ENCODE measurements at places on chromosomes 1 and 21.

DNA sequence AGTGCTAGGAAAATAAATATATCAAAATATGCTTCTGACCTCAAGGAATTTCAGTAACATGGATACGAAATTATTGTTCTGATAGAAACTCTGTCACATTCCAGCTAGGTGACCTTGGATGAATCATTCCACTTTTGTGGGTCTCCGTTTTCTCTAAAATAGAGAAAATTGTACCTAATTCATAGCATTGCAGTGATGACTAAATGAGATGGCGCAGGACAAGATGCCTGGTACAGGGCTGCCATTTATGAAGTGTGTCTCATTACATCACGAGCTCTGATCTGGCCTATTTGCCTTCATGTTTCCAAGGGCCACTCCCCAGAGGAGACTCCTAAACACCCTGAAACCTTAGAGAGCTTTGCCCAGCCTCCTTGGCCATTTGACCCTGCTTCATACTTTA, 480.0 kb upstream of the USP24 start:
- DNase-seq = no peak

DNA sequence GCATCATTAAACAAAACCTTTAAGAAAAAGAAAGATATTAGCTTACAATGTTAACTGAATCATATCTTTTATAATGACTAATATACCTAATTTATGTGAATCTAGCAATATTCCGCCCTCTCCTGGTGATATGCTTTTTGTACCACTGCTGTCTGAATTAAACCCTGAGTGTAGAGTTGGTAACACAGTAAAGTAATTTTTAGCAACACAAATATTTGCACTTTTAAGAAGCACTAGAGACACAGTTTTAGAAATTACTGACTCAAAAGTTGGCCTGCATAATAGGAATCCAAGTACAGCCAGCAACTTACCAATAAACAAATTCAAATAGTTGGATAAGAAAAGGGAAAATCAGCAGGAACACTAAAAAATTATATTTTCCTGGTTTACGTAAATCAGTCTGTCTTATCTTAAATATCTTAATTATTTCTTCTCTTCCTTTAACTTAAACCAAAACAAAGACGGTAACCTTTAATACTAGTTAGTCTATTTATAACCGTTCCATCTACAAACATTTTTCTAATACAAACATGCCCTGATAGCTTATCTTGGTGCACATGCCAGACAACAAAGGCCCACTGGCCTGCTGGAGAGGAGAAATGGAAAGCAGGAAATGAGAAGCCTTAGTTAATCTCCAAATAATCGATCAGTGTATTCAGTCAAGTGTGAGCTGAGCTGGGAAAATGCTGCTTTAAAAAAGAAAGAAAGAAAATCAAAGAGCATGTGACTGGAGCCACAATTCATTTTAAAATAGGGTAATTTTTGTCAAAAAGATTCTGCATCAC, 246.0 kb downstream of the RERE start:
- DNase-seq = no peak

DNA sequence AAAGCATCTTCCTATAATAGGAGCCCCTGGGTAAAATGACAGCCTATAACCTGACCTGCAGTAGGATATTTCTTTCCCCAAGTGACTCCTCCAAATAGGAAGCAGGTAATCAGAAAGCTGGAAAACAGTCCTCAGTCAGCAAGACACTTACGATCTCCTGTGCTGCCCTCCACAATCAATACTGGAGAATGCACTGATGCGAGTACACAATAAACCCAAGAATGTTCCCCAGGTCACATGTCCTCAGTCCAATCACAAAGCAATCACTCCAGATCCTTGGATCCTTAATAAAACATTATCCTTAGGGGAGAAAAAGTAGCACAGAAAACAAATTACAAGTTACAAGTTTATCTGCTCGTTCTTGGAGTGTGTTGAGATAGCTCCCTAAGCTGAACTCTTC, 233.1 kb downstream of the SLC45A1 start:
- no peak for DNase-seq

GRCh38 chr1:39183503-39184353, 20.8 kb upstream of the MACF1 start:
- DNase-seq = peak; percentile 68

- DNase-seq = no peak
These were observed 102.0 kb downstream of the DENND1B start for GRCh38 chr1:197673292-197673691.

DNA sequence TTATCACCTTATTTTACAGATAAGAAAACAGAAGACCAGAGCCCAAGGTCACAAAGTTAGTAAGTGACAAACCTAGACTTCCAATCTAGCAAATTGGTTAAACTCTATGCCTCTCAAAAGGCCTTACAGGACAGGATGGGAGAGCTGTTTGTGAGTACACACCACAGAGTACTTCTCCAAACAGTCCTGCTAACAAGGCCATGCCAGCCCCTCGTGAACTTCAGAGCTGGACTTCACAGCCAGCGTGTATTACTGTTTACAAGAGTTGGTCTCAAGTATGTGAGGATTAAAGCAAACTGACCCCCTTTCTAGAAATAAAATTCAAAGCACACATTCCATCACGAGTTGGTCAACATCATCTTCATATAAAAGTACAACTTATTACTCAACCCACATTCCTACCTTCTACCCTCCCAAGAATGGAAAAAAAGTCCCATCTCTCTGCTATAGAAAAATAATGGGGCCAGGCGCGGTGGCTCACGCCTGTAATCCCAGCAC, 19.8 kb upstream of the UBR4 start:
- DNase-seq = no peak

DNA sequence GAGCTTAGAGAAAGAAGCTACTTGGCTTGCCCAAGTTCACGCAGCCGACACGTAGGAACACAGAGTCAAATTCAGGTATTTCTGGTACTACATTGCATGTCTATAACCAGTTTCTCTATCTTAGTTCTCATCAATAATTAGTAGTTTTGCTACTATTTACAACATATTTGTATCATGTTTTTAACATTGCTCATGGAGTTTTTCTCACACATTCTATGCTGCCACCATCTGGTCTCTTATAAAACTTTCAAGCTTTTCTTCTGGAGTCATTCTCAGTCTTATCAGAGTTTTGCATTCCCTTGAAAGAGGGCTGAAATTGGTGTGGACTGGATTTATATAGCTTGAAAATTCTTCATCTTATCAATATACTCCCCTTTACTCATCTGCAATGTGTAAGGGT, 118.8 kb upstream of the PALMD start:
- DNase-seq = no peak

GRCh38 chr1:189868021-189868420, 609.6 kb downstream of the BRINP3 start:
- DNase-seq = no peak

DNA sequence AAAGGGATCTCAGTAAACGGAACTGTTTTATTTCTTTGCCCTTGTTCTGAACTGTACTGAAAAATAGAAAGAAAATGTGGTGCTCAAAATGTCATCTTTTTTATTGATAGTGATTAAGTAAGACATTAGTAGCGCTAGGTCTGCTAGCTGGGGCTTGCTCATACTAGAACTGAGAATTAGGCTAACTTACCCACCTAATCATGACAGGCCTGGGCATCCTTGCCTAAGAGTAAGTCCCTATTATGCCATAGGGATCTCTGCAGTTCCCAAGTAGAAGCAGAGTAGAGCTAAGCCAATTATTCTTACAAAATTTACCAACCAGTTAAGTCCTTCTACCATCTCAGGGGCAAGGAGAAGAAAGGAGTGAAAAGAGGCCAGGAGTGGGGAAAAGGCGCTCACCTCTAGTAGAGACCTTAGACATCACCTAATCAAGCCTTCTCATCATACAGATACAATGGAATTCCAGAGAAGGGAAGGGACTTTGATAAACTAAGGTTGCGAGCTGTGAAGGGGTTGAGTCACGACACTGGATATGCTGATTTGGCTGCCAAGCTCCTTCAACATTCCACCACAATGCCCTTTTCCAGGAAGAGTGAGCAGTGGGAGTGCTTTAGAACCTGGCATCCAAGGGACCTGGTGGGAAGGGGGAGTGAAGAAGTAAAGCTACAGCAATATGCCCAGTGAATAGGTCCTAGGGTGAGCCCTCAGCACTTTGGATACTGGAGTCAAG, 27.7 kb upstream of the RPTN start:
- DNase-seq = no peak

GRCh38 chr1:232416026-232416568, 213.8 kb downstream of the SIPA1L2 start:
- no peak for DNase-seq

DNA sequence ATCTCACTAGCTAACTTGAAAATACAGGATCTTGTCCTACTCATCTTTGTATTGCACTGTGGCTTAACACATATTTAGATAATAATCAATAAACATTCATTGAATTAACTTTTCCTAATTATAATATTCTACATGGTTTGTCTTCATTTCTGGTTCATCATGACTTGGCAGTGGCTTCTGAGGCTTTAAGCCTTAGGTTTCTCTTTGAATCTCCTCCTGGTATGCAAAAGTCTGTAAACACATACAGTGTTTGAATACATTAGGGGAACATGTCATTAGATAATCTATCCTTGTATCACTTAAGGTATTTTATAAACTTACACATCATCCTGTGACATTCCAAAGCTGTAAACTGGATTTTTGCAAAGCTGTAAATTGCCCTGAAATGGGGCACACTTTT, 20.6 kb downstream of the CTSK start:
- DNase-seq = no peak

- DNase-seq = peak; percentile 32
These were observed 27.5 kb downstream of the ATP8B2 start for GRCh38 chr1:154352581-154353459.

DNA sequence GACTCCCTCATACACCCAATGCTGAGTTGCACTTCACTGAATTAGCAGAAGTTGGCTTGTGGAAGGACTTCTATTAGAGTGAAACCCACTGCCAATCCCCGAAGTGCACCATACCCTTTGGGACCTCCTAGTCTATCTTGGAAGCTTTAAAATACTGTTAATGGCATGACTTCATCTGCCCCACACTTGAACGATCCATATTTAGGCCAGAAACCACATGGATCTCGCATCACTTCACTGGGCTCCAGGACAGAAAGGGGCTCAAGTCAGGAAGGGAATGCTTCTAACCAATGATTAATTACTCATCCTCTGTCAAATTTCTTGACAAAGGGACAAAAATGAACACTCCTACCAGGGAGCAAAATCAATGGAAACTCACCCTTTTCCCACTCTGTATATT, 69.1 kb downstream of the BCAR3 start:
- DNase-seq = no peak

DNA sequence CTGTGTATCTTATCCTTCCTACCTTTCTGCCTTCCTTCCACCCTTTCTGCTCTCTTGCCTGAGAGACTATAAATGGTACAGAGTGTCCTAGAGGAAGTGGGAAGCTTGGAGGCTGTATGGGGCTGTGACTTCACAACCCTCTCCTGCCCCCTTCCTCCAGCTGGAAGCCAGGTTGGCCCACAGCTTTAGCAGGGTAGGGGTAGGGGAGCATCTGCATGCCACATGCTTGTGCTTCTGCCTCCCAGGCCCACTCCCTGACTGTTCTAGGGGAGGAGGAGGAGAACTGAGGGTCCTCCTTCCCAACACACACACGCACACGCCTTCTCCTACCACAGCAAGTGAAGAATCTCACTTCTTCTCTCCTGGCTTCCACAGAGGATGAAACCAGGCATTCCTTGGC, 3.9 kb upstream of the SLC27A3 start:
- DNase-seq = no peak

GRCh38 chr21:41821081-41821755, 54.4 kb upstream of the RIPK4 start:
- no peak for DNase-seq

DNA sequence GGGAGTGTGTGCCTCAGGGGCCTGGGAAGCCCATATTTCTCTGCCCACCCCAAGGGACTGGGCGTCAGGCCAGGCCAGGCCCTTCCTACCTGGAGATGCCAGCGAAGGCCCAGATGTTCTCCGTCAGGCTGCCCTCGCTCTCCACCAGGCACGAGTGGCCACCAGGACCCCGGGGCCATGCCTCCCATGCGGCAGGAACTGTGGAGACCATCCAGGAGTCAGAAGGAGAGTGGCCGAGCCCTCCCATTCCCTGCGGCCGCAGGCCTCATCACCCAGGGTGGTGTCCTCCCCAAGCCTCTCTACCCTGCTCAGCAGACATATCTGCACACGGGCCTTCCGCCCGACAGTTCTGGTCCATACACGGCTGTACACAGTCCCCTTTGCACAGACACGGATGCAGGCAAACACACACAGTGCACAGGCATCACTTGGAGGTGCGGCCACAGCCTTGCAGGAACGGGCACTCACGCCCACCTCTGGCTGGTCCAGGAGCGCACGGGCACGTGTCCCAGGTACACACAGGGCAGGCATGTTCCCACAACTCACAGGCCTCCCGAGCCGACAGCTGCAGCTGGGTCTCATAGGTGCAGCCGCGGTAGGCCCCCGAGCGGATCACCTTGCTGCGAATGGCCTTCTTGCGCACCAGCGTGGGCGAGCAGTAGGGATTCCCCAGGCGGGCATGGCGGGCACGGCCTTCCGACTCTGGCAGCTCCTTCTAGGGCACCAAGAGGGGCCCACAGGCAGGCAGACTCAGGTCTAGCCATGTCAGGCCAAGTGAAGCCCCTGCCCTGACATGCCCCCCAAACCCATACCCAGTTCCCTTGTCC, 5.9 kb upstream of the KIF17 start:
- DNase-seq = no peak

DNA sequence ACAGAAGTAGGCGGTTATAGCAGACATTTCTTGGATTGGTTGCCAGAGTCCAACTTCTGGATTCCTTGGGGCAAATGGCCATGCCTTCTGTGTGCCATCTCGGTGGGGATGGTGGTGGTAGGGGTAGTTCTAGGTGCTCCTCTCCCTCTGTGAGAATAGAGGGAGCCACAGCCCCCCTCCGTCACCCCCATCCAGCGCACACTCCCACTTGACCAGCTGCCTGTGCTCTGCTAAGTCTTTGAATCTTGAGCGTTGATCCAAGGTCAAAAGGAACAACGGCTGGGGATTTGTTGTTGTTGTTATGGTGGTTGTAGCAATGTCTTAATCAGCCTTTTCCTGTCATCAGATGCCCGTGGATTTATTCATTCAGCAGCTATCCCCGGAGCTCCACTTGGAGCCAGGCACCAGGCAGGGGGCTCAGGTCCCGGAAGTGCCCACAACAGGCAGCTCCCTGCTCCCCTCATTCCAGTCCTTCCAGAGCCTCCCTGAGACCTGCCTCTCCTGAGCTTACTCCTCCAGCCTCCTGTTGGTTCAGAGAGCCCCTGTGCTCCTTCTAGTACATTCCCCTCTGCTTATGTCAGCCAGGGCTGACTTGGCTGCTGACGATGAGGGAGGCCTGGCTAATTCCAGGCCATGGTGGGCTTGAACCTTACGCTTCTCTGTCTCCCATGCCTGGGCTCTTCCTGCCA, 146.6 kb upstream of the WNT4 start:
- no peak for DNase-seq

DNA sequence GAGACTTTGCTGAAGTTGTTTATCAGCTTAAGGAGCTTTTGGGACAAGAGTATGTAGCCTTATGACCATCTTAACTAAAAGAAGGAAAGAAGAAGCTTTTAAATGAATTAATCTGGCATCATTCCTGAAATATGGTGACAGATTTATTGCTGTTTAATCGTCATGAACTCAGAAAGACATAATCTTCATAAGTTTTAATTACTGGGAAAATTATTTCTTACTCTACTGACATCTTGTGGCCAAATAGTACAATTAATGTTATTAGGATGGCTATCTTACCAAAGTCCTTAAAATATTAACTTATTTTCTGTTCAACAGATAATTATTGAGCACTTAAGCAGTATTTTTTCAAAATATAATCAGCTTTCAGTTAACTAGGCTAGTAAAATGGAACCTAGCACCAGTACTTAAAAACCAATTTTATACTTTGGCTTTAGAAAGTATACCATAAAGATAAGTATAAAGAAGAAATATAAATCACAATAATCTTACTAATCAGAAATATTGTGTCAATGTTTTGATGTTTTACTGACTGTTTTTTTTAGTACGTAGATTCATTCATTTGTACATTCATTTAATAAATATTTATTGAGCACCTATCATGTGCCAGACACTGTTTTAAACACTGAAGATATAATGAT, 34.7 kb upstream of the GPR25 start:
- DNase-seq = no peak
